ENCODE measurements at places on chromosomes 1 and 21.
A peak's percentile ranks its signal among the peaks of the same experiment; 100 is the strongest.

GRCh38 chr1:172398970-172399755 is 21.3 kb upstream of the C1orf105 start:
- DNase-seq, result peak; percentile 51

GRCh38 chr1:230701895-230702768 is 11.8 kb downstream of the AGT start:
- DNase-seq, result no peak

- no peak for DNase-seq
Observed at GRCh38 chr21:28548291-28548690, 444.4 kb downstream of the LTN1 start.

- no peak for DNase-seq
Observed at GRCh38 chr1:65113298-65113697, 34.7 kb upstream of the AK4 start.

- DNase-seq, result peak; percentile 47
Observed at GRCh38 chr1:109912873-109913272, 2.2 kb downstream of the CSF1 start.

Measured in hepatic stellate cell (primary cell).